Stimulated activated CD4-positive, alpha-beta T cell treated with anti-CD3 and anti-CD28 coated beads, Interleukin-4, amount 100 ng/mL, for 1 hour (primary cell): ENCODE measurements at places on chromosomes 5 and 9.

GRCh38 chr5:66713998-66714397, 117.8 kb downstream of the MAST4 start:
- no peak for DNase-seq

- DNase-seq, result no peak
Measured at GRCh38 chr5:77637998-77638762, at the start of gene OTP. TSS of gene OTP (minus strand) at chr5:77638713. CDS start at chr5:77638549, 164 bp downstream.

- DNase-seq, result no peak
Measured at GRCh38 chr5:173767574-173768266, 120.4 kb upstream of the CPEB4 start.

DNA sequence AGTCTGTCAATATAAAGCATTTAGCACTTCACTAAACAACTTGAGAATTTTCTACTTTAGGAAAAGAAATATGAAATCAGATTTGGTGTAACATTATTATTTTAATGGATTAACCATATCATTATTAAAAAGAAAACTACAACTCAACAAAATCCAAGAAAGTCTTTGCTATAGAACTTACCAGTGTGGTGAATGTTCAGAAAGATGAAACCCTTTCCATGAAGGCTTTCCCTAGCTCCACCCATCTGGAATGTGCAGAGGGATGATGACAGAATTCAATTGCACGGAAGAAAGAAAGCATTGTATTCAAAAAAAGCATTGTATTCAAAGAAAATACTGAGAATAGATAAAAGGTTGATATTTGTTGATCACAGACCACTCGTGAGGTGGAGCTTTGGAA, 328.6 kb upstream of the NUDT12 start:
- no peak for DNase-seq

GRCh38 chr5:37886242-37886905, 46.5 kb upstream of the GDNF start:
- DNase-seq, result no peak

- no peak for DNase-seq
Measured at GRCh38 chr5:79133121-79133656, 21.6 kb downstream of the BHMT start.
